ENCODE measurements at places on chromosomes 4 and X. TPM values are rescaled to one million over a fixed set of nuclear protein-coding genes. Genes with fewer than 3 reads are reported as not detected.

GRCh38 chr4:155434904-155435303 lies 58.1 kb upstream of the MAP9 start:
- no peak for DNase-seq

DNA sequence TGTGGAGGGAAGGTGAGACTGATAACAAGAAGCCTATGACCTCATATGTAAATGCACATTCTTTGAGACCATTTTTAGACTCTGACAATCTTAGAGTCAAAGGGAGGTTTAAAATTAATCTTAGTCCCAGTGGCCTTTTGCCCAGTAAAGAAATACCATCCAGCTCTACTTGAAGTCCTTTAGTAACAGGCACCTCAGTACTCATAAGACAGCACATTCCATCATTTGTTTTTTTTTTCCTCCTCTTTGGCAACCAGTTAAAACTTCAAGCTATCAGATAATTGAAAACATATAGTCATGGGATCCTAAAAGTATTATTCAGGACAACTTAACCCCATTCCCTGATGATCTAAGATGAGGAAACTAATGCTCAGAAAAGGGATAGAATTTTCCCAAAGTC lies 4.6 kb downstream of the EDA2R start:
- no peak for DNase-seq

GRCh38 chr4:177511611-177512010 lies 69.4 kb upstream of the AGA start:
- no peak for DNase-seq

SSX2 gene
- total RNA-seq: not detected

- DNase-seq: no peak
Observed at GRCh38 chrX:71098951-71099506, 3.4 kb downstream of the FOXO4 start.

DNA sequence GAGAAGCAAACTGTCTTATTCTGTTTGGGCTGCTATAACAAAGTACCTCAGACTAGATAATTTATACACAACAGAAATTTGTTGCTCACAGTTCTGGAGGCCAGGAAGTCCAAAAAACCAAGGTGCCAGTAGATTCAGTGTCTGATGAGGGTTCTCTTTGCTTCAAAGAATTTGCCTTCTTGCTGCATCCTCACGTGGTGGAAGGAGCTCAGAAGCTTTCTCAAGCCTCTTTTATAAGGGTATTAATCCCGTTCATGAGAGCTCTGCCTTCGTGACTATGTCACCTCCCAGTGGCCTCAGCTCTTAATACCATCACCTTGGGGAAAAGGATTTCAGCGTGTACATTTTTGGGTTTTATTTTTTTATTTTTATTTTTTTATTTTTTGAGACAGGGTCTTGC lies 20.1 kb downstream of the CA5B start:
- no peak for DNase-seq

DNA sequence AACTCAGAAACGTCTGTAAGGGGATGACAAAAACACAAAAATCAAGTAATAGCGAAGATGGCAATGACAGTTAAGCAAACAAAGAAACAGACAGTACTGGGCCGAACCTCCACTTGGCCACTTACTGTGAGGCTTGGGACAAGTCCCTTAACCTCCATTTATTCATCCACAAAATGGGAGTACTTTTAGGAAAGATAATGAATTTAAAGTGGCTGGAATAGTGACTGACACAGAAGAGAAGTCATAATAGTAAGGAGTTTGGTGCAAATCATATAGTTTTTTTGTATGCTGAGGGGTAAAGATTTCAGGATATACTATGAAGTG lies 1.4 kb upstream of the TLR6 start:
- no peak for DNase-seq

DNA sequence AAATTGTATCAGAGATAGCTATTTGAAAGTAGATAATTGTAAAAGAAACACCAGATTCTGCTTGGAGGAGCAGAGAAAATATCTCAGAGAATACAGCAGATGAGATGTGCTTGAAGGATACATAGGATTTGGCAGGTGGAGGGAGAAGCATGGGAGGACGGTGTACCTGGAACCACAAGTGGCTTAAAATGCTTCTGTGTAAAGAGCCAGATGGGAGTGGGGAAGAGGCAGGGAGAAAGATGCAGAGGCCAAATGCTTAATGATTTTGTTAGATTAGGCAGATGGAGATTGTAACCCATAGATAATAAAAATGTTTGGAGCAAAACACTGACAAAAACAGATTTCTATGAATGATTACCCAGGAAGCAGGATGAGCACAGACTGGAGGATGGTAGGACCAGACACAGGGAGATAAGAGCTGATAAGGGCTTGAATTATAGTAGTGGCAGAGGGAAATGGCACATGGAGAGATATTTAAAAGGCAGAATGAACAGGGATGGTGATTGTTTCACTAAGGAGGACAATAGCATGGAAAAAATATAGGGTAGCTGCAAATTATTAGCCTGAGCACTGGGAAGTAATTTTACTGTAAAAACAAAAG lies 145.7 kb upstream of the TBC1D9 start:
- DNase-seq: no peak

GRCh38 chrX:124113621-124114600 lies 152.4 kb downstream of the STAG2 start:
- no peak for DNase-seq

DNA sequence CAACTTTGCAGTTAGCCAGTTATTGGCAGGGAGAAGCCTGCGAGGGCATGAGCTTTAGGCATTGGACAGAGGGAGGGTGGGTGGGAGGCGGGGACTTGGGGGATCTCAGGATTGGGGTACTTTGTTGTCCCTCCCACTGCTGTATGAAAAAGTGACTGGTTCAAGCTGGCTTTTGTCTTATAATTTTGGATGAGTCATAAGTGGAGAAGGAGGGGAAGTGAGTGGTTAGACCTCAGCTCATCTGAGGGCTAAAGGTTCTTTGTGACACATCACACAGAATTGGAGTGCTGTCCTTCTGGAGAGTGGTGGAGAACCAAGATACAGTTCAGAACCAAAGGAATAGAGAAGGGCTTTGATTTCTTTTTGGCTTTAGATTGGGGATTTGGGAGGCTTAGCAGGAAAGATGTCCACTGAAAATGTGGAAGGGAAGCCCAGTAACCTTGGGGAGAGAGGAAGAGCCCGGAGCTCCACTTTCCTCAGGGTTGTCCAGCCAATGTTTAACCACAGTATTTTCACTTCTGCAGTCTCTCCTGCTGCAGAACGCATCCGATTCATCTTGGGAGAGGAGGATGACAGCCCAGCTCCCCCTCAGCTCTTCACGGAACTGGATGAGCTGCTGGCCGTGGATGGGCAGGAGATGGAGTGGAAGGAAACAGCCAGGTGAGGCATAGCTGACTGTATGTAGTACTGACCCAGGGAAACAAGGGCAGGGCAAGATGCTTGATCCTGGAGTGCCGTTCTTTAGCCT lies at the start of gene SLC4A4:
Gene SLC4A4 (plus strand): TSS at position 175 of the 748 bp plus-strand sequence.
- DNase-seq: no peak

SHOX gene
- total RNA-seq: not detected

DNA sequence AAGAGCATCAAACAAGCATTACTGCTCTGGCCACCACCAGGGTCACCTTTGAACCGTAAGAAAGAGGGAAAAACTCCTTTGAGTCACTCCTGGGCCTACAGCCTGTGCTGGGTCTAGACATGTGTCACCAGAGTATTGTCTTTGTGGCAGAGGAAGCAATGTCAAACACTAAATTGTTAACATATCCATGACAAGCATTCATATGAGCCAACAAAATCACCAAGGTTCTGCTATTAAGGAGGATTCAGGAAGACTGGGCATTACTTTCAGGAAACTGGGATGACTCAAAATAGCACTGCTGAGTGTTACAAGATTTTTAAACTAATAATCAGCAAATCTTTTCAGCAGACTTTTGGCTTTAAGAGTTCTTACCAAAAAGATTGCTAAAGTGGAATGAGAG lies 28.1 kb downstream of the LGI2 start:
- DNase-seq: no peak

DNA sequence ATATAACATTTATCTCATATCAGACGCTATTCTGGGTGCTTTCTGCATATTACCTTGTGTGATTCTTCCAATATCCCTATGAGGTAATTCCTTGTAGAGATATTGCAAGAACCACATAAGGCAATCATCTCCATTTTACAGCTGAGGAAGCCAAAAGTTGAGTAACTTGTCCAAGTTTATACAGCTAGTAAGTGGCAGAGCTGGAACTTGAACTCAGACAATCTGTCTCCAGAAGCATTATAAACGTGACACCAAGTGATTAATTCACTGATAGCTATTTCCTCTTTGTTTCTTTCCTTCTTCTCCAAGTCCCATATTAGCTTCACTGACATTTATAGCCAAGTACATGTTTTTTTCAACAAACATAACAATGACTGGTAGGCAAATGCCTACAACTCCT lies 7.3 kb downstream of the EMCN start:
- DNase-seq: no peak

PRDM8 gene
- total RNA-seq: 3.7 TPM

ABCG2 gene
- 0.49 TPM for total RNA-seq

GRCh38 chr4:5885733-5886132 lies 7.2 kb downstream of the CRMP1 start:
- no peak for DNase-seq

GRIA2 gene
- total RNA-seq: not detected

ATOH1 gene
- not detected for total RNA-seq

DNA sequence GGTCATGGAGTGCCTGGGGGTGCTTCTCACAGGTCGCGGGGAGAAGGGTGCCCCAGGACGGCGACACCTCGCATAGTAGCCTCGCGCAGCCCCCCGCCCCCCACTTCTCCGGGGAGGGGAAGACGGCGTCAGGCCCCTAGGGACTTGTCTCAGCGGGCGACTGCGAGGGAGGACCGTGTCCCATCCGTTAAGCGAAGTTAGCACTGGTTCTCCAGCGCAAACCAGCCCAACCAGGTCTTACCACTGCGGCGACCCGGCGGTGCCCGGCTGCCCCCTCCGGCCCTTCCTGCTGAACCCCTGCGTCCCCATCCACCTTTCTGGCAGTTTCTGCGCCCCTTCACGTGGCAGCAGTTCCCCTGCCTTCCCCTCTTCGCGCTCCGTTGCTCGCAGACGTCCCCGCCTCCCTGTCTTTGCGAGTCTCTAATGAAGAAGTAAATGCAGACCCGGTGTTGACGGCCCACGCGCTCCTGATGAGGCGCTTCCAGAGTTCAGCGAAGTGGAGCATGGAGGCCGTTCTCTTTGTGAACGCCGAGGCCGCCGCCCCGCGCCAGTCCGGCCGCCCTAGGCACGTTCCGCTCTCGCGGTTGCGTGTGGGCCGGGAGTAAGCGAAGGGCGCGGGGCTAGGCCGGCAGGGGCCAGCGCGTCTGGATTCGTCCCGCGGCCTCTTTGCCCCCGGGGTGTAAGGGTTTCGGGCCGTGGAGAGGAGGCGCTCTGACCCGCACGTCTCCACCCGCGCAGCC lies 3.0 kb downstream of the SLIT2 start:
- no peak for DNase-seq

GRCh38 chr4:94979621-94980020 lies 221.9 kb downstream of the BMPR1B start:
- no peak for DNase-seq

SHROOM4 gene
- not detected for total RNA-seq

- DNase-seq: peak; percentile 51
Observed at GRCh38 chrX:40539214-40540142, 41.3 kb upstream of the ATP6AP2 start.

DNA sequence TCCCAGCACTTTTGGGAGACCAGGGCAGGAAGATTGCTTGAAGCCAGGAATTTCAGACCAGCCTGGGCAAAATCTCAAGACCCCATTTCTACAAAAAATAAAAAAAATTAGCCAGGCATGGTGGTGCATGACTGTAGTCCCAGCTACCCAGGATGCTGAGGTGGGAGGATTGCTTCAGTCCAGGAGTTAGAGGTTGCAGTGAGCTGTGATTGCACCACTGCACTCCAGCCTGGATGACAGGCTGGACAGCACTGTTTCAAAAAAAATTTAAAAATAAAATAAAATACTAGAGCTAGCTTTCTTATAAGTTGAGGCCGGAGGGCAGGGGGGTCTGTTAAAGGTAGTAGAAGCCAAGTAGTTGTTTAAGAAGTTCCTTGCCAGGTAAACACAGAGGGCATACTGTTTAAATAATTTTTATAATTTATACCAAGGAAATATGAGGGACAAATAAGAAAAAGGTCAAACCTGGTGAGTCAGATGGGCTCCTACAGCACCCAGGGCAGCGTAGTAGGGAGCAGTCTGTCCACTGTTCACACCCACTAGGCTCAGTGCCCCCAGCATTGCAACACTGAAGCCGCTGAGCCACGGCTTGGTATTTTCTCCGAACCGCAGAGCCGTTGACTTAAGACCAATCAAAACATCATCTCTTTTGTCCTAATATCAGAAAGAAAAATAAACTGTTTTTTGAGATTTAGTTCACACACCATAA lies 17.3 kb downstream of the COQ2 start:
- no peak for DNase-seq

DNA sequence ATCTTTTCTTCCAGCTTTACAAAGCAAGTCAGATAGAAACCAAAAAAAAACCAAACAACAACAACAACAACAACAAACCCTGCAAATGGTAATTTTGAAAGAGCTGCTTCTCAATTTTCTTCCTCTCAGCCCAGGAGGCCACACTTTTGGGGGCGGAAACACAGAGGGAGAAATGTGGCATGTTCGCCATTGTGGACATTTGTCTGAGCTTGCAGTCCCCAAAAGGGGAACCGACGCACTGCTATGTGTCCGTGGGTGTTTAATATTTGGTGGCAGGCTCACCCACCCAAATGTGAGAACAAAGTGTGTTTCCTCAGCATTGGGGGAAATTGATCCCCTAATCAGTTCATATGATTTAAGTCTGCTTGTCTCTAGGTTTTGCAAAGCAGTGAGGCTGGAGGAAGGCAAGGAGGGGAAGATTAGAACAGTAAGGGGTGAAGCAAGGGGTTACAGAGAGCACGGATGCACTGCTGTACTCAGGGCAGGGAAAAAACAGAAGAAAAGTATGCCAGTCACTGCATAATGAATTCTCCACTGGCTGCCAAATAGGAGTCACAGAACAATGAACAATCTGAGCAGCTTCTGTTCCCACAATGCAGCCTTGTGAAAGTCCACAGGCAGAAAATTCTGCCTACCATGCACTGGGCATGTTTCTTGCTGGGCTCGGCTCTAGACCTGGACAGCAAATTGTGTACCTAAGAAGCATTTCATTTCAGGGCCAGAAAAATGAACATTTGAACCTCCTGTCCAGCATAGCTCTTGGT lies 74.7 kb upstream of the GPM6B start:
- DNase-seq: no peak

DNA sequence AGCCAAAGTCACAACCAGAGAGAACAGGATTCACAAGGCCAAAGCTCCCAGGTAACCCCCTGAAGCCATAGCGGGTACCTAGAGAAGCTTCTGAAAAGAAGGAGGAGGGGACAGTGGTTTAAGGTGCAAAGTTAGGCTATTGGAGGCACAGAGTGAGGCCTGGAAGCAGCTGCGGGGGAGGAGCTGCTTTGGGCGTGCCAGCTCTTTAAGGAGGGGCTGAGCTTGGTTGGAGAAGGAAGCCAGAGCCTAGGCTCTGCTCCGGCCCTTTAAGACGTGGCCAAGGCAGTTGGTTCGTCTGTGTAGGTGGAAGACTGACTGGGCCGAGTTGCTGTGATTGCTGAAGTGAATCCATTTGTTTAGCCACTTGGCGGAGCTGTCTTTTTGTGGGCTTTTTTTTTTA lies 1.5 kb downstream of the KLF8 start:
- no peak for DNase-seq

HSFX2 gene
- not detected for total RNA-seq

- DNase-seq: peak; percentile 4
Observed at GRCh38 chr4:2252530-2253091, 9.3 kb downstream of the MXD4 start.

- DNase-seq: no peak
Observed at GRCh38 chrX:16774746-16775145, 11.5 kb upstream of the TXLNG start.

- DNase-seq: no peak
Observed at GRCh38 chr4:84502333-84502954, 3.4 kb upstream of the NKX6-1 start.

- DNase-seq: no peak
Observed at GRCh38 chr4:79697444-79697843, 289.4 kb upstream of the GK2 start.

Measured in activated T-cell treated with anti-CD3 and anti-CD28 coated beads, Interleukin-2, amount 50 U/mL, for 4 hours (primary cell).